ENCODE measurements at places on chromosomes 6 and 20.

GRCh38 chr20:31956556-31957526, 5.0 kb upstream of the PDRG1 start:
- no peak for DNase-seq

- DNase-seq = no peak
Measured at GRCh38 chr6:154245506-154245905, 111.1 kb downstream of the IPCEF1 start.

DNA sequence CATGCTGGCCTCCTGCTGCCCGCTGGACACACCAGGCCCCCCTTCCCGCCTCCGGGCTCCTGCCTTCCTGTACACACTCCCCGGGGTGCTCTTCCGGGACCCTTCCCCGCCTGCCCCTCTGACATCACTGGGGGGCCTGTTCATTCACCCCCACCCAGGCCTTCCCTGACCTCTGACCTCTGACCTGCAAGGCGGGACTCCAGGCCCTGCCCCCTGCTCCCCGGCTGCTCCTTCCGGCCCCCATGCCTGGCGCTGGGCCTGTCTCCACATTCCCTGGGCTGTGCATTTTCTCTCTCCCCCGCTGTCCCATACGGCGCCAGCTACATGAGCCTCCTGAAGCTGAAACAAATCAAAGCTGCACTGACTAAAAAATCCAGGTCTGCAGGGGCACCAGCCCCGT, 71.6 kb upstream of the GATA5 start:
- DNase-seq = no peak

- DNase-seq = no peak
Measured at GRCh38 chr20:48782901-48783308, 44.9 kb downstream of the PREX1 start.

GRCh38 chr20:10297223-10297622, 78.6 kb downstream of the SNAP25 start:
- DNase-seq = no peak

- DNase-seq = peak; percentile 62
Measured at GRCh38 chr20:50333812-50334211, 143.2 kb downstream of the CEBPB start.

- DNase-seq = peak; percentile 56
Measured at GRCh38 chr6:134431421-134431859, 113.5 kb upstream of the SGK1 start.

DNA sequence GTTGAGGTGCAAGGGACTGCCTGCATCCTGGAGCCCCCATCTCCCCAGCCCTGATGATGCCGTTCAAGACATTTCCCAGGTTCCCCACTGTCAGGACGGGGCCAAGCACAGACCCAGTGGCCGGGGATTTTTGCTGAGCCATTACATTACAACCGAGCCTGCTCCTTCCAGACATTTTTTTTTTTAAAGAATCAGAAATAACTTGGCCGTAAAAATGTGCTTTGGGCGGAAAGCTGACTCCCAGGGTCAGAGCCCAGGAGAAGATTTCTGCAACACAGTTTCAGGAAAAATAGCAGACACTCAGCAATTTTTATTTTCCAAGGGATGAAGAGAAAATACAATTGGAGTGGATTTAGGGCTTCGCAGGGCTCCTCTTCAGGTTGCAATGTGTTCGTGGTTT, 87.9 kb downstream of the LRFN2 start:
- no peak for DNase-seq

GRCh38 chr6:54094786-54095185, 16.5 kb upstream of the MLIP start:
- DNase-seq = no peak

DNA sequence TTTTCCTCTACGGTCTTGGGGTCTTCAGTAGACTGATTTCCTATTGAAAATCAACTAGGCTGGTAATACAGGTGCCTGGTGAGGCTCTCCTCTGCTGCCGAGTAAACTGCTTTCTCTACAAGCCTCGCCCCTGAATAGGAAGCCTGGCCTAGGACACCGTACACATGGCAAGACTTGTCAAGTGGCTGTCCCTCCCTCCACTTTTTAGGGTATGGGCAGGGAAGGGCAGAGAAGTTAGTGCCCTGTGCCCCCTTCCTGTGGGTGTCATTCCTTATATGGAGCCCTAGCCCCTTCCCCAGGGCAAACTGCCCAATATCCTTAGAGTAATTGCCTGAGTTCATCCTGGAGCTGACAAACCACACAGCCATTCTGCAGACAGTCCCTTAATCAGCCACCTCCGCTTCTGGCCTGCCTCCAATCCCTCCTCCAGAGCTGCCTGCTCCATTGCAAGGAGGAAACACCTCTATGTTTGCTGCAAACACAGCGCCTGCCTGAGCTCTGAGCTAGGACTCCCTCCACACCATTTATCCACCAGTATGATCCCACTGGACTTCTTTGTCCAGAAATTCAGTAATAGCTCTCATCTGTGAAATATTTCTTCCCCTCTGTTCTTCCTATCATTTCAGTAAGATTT, 93.1 kb downstream of the CHD6 start:
- peak; percentile 49 for DNase-seq

DNA sequence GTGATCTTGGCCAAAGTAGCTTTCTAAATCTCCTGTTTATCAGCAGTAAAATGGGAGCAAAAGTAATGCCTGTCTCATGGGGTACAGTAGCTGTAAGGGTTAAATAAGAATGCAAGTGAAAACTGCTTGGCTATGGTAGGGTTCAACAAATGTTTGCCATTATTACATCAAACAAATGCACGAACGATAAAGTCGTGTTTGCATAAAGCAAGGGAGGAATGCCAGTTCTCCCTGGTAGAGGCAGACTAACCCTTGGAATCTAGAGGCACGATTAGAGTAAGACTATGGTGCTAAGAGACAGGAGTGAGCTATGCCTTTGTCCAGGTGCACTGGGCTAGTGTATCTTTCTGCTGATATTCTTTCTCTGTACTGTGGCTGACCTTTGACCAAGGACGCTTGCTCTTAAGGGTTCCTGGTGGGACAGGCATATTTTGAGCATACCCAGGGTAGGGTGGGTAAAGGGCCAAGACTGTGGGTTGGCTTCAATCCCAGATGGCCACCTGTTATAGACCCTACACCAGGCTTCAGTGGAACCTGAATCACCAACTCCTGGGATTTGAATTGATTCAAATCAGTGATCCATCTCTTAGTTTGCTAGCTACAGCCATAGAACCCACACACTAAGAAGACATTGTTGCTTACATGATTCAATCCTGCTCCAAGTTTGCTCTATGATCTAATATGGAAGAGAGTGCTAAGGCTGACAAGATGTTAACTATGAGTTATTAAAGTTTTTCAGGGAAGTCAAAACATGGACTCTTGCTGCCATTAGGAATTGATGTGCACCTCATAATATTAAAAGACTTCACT, 139.9 kb downstream of the CCDC170 start:
- no peak for DNase-seq

DNA sequence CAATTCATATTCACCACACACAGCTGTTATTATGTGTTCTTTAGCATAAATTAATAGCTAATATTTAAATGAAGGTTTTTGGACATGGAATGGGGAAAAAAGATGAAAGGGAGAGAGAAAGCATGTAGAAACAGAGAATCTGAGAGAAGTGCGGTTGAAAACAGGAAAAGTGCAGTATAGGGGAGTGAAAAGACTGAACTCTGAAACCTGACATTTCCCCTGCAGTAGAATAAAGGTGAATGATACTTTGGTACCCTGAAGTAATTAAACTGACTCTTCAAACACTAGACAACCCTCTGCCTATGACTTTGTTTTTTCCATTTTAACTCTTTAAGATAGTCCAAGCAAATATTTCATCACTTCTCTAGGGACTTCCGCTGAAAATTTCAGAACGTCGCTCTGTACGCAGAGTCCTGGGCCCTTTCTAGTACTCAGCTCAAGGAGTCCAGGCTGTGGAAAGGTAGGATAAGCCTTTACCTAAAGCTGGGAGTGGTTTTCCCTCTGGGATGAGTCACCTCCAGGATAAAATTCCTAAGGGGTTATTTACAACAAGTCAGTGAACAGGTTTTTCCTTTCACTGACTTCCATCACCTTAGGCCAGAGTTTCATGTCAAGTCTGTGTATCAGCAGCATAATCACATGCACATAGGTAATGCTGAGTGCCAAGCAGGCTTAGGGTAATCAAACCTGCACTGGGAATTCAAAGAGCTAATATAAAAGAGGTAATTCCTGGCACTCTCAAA, 614.5 kb downstream of the PKHD1 start:
- no peak for DNase-seq

- no peak for DNase-seq
Measured at GRCh38 chr20:3103369-3104032, 19.0 kb upstream of the AVP start.

GRCh38 chr20:33119725-33120720, 40.6 kb downstream of the BPIFB4 start:
- peak; percentile 11 for DNase-seq

DNA sequence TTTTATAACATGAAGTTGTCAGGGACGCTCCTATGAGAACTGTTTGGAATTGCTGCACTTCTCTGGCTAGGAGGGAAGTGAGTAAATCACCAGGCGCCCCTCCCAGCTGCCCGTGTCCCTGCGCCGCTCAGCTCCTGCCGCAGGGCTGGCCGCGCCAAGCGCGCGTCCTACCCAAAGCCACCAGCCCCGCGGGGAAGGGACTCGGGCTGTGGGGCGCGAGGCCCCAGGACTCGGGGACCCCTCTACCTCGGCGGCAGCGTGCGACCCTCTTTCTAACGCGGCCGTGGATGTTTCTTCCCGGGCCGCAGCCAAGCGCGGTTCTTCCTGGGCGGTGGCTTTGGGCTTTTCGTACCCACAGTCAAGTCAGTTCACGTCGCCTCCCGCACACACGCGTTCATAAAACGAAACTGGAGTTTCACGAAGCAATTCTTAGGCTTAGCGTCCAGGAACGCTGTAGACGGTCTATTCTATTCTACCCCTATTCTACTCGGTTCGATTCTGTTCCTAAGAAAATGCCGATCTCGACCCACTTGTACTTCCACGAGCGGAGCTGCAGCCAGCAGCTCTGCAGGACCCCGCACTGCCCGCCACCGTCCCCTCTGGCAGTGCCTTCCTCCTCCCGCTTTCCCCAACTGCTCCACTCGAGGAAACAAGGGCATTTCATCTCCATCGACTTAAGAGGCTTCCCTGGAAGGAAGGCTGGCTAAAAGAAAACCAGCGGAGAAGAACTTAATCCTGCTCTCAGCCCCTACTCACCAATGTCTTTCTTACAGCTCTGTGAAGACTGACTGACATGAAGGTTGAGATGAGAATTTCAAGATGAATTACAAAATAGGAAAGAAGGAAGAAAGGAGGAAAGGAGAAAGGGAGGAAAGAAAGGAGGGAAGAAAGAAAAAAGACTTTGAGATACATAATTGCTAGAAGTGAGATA, 15.4 kb downstream of the FOXC1 start:
- peak; percentile 71 for DNase-seq

GRCh38 chr6:134603561-134603960, 285.6 kb upstream of the SGK1 start:
- DNase-seq = no peak

- DNase-seq = no peak
Measured at GRCh38 chr6:98532004-98532403, 302.4 kb upstream of the POU3F2 start.

GRCh38 chr20:2314759-2315439, 19.1 kb downstream of the TGM3 start:
- peak; percentile 93 for DNase-seq

DNA sequence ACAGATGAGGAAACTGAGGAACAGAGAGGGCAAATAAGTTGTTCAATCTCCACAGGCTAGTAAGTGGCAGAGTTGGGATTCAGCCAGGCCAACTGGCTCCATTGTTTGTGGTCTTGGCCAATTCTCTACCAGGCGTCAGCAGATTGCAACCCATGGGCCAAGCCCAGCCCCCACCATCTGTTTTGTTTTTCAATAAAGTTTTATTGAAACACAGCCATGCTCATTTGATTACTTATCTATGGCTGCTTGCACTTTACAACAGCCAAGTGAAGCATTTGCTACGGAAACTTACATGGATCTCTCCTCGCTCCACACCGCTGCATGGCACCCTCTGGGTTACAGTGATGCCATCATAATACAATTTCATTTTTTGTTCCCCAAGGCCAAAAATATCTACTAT, 90.8 kb downstream of the ZNF217 start:
- DNase-seq = no peak

GRCh38 chr6:151007076-151007475, 141.6 kb downstream of the MTHFD1L start:
- no peak for DNase-seq

DNA sequence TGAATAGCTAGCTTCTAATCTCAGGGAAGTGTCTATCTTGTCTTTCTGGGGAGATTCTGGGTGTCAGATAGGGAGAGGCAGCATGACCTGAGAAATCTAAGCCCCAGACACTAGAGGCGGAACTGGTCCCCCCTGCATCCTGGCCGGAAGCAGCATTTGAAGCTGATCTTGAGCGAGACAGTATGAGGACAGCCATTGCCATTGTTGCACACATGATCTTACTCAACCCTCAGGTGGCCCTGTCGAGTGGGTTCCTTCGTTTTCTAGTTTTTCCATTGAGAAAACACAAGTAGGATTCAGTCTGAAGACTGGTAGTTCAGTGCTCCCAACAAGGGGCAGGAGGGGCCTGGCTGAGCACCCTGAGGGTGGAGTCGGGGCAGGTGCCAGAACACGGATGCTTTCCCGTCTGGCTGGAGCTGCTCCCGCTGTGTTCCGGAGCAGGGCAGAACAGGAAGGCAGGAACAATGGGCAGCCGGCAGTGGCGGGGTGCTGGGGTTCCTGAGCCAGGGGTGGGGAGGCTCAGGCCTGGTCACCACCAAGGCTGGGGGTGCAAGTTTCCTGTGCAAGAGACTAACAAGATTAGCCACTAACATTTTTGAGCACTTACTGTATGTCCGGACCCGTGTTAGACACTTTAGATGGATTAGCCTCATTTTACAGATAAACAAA, 7.9 kb upstream of the SDCBP2 start:
- no peak for DNase-seq

DNA sequence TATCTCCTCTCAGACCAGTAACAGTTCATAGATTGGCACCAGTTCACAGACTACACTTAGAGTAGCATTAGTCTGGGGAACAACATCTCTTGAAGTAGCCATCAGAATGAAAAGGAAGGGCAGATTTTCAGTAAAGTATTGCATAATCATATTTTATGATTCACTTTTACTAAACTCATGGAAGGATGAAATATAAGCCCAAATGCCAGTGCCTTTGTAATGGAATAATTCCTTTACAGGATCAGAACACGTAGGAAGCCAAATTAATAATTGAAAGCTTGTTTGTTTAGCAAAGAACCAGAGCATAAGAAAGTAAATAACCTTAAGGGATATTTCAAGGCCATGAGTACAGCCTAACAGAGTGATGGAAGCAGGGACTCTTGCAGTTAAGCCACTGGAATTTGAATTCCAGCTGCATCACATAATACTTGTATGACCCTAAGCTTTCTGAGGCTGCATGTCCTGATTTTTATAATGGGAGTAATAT, 11.4 kb upstream of the LOC128125822 start:
- peak; percentile 2 for DNase-seq

DNA sequence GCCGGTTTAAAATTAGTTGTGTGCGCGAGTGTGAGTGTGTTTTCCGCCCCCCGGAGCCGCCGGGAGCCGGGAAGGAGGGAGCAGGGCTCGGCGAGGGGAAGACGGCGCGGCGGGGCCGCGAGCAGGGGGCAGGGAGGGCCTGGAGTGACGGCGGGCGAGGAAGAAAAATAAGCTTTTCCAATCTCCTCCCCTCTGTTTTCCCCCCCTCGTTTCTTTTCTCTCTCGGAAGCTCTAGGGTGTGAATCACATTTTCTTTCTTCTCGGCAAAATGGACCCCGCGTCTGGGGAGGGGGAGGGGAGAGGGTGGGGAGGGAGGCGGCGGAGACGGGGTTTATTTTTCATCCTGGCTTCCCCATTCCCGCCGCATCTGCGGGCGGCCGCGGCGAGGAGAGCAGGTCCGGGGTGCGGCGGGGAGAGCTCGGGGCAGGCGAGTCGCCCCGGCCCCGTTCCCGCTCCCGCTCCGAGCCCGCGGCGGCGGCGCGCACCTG, 881 bp downstream of the BICRAL start:
- DNase-seq = peak; percentile 93

GRCh38 chr6:37994223-37994622, 174.7 kb downstream of the ZFAND3 start:
- DNase-seq = peak; percentile 56

Measured in foreskin fibroblast (primary cell).